B cell (primary cell): ENCODE measurements at places on chromosomes 7 and 10. TPM values are rescaled to one million over a fixed set of nuclear protein-coding genes. Genes with fewer than 3 reads are reported as not detected.
A peak's percentile ranks its signal among the peaks of the same experiment; 100 is the strongest.

DNA sequence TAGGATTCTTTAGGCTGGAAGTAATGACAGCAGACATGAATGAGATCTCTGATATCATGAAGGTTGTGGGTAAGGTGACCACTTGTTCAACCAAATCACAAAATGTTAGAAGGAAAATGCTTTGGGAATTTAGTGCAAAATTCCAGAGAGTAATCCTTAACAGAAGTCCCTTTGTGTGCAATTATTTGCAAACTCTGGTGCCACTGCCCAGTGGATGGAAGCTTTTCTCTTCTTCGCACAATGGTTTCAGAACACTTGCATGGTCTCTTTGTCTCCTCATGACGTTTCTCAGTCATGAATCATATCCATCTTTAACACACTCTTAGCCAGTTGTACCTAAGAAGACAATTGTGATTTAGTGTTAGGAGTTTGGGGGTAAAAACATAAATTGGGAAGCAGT lies 570.4 kb upstream of the ANKRD30A start:
- DNase-seq = no peak

GRCh38 chr10:30751678-30752331 lies 122.3 kb upstream of the LYZL2 start:
- no peak for DNase-seq

GRCh38 chr10:31136930-31137885 lies 105.5 kb upstream of the ZNF438 start:
- no peak for DNase-seq

DNA sequence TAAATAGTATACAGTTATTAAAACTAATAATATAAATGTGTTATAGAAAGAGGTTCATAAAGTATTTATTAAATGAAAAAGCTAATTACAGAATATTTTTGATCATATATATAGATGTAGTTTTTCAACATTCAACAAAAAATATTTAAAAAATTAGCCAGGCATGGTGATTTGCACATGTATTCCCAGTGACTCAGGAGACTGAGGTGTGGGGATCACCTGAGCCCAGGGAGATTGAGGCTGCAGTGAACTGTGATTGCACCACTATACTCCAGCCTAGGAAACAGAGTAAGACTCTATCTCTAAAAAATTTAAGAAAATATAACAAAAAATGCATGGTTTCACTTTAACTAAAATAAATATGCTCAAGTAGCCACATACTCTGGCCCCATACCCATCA lies 118.0 kb upstream of the SEMA3C start:
- no peak for DNase-seq

DNA sequence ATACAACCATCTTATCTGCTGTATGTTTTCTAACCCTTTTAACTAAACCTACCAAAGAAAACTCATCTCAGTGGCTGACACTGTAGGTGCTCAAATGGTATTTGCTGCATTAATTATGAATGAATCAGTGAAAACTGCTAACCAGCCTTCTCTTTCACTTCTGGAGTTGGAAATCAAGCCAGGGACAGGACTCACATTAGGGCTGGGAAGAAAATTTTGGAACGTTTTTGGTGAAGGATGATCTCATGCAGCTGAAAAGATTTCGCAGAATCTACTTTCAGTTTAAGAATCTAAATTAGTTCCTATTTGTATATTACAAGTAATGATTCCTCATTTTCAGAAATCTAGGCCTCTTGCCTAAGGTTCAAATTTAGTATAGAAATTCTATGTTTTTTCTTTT lies 12.9 kb downstream of the MTPN start:
- DNase-seq = no peak

DNA sequence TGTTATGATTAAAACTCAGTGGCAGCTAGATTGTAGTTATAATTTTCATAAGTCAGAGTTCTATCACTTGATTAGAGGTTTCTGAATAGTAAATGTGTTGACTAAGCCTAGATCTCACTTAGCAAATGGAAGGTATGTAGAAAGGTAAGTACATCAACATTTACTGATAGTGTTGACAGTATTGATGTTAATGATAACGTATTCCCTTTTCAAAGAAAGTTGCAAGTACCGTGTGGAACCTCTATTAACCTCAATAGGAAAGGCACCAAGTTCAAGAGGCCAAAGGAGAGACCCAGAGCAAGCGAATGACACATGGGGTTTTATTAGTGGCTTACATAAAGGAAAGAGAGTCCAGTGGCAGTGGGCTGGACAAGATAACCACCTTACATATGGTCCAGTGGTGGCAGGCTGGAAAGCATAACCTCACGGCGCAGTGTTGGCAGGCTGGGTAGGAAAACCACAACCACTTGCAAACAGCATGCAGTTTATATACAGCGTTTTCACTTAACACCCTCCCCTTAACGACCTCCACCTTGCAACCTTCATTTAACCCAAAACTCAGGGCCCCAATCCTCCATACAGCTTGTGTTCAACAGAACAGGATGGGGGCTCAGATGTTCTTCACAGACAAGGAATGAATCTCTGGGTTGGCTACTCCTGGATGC lies 611.0 kb downstream of the PARD3 start:
- no peak for DNase-seq

DNA sequence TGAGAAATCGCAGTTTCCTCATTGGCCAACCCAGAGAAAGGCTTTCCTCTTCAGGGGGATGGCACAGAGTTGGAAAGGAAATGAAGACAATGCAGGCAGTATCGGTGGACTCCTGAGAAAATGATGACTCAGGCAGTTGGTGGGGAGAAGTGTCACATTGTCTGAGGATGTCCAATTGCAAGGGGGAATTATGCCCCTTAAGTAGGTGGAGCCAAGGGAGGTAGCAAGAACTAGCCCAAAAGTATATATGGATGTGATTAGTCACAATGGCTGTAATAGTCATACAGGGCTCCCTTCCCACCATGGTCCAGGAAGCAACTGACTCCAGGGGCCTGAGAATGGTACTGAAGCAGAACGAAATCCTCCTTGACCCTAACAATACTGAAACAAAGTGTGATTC lies 58.3 kb upstream of the EGFR start:
- no peak for DNase-seq

DNA sequence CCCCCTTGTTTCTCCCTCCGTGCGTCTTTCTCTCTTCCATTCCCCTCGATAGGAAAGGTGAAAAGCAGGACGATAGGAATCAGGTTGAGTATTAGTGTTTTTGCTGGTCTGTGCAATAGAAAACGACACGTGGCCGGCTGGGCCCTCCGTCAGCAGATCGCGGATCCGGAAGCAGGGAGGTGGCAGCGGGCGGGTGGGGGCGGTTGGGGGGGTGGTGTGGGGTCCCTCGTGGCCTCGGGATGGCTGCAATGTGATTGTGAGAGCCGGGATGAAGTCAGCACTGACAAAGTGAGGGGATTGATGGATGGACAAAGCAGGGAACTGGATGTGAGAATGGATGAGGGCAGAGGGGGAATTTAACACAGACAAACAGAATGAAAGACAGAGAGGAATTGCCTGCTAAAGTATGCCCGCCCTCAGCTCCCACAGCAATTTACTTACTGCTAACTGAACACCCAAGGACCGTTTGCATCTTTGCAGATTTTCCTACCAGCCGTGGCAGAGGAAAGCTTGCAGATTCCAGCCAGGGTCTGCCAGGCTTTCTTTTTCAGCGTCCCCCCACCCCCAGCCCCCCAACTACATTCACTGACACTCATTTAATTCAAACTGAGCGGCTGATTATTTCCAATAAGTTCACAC lies 280.9 kb downstream of the LRMDA start:
- no peak for DNase-seq

GRCh38 chr7:5692845-5693278 lies 88.6 kb downstream of the RNF216 start:
- peak; percentile 24 for DNase-seq

DNA sequence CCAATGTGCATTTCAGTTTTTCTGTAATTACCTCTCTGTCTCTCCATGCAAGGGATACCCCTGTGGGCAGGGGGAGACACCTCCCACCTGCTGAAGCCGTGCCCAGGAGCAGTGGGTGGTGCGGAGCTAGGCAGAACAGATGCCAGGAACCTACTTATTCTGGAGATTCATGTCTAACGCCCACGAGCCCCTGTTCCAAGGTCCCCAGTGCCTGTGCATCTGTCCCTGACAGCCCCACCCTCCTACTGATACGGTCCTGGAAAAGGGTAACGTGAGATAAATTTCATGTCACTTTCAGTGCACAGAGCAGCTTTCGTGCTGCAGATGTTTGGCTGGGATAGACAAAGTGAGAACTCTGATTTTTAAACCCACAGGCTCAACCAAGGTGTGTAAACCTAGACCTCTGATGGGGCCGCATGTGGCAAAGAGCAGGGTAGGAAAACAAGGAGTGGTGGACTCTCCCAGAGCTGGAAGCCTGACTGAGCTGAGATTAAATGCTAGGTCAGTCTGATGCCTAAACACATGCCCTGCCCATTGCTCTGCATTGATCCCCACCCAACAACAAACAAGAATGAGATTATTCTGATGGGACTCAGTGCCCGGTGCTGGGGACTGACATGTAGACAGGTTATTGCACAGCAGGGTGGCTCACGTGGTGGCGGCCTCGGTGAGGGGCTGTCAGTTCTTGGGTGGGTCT lies 123.6 kb upstream of the GDF10 start:
- DNase-seq = no peak

DNA sequence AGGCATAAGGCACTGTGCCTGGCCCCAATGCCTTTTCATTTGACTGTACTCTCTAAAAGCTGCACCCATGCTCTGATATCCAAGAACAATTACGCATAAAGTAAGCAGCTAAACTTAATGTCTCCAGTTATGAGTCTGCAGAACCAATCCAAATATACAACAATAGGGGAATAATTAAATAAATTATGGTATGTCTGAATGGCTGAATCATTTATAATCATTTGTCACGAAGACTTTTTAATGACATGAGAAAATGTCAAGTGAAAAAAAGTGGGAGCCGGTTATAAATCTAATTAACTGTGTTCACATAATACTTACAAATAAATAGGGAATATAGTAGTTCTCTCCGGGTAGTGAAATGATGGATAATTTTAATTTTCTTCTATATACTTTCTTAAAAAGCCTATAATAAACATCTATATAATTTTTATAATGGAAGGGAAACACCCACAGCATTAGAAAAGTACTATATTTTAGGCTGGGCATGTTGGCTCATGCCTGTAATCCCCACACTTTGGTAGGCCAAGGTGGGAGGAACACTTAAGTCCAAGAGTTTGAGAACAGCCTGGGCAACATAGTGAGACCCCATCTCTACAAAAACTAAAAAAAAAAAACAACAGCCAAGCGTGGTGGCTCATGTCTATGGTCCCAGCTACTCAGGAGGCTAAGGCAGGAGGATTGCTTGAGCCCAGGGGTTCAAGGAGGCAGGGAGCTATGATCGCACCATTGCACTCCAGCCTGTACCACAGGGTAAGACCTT lies 14.2 kb downstream of the SLC37A3 start:
- DNase-seq = no peak

DNA sequence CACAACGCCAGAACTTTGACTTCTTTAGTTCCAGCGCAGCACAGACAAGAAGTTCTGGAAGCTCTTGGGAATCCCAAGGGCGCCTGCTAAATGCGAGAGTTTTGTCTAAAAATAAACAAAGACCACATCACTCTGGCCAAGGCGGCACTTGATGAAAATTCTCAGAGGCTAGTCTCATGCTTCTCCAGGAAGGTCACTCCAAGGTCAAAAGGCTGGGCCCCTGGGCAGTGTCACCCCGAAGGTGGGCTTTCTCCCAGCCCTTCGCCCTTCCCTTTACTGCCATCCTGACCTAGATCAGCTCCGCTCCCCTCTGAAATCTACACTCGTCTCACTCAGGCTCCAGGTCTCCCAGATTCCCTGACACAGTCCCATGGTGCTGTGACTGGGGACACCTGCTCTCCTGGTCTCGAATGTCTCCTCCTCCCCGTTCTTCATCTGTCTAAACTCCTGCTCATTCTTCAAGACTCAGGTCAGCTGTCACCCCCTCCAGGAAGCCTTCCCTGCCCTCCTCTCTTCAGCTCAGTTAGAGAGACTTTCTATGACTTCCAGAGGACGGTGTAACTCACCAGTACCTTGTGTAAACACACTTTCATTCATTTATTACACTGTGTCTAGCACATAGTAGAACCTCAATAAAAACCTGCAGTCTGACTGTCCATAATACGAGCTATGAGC lies 10.5 kb downstream of the FAM53B start:
- DNase-seq = no peak

- DNase-seq = no peak
Measured at GRCh38 chr10:17871036-17871435, 61.9 kb downstream of the MRC1 start.

DNA sequence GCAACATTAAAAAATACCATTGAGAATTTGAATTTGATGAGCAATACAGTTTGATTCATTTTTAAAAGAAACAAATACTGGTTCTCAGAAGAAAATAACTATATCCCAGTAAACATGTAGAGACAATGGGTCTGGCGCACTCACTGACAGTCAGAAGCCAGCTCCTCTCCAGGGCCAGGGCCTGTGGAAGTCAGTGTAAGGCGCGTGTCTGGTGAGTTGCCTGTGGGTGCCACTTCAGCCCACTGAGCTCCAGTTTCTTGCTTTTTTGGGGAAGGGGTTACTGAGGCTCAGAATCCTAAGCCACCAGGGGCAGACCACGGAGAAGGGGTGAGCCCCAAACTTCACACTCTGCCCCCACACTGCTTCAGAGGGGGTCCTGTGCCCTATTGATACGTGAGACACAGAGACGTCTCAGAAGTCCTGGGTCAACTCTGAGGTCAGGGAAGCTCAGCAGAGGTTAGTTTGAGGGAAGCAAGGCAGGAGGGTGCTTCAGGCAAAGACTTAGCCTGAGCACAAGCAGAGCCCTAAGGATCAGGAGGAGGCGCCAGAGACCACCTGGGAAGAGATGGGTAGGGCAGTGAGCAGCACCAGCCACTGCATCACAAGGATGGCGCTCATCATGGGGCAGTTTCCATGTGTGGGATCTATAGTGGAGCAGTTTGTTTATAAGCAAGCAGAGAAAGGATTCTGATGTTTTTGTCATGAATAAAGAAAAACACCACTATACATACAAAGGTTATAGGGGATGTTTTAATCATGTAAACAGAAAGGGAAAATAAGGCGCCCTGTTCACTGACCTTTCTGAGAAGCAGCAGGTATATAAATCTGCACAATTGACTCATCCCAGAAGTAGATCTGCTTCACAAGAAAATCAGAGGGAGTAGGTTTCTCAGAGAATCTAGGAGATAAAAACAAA lies 95.7 kb downstream of the PKD1L1 start:
- no peak for DNase-seq

DNA sequence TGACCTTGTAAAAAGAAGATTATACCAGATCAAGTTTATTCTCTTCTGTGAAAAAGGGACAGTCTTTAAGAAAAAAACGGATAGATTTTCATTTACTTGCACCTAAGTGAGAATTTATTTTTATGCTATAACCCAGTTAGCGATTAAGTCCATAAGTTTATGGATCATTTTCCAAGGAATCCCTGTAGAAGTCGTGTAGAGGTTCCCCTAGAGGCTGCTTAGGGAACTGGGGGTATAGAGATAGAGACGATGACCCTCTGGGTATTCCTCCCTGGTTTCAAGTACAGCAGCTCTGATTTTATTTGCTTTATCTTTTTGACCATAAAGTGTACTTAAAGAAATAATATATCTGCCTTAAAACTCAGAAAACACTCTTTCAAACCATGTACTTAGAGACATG lies 648.4 kb upstream of the LRRTM3 start:
- DNase-seq = no peak

GRCh38 chr10:33370434-33370930 lies 36.0 kb upstream of the NRP1 start:
- no peak for DNase-seq

Gene GCC1
- 25.5 and 26.4 TPM in 2 replicates for total RNA-seq

Gene TMEM184A
- not detected in 2 replicates for total RNA-seq

Gene CTNNA3
- total RNA-seq = not detected in 2 replicates

Gene TCF7L2
- 1.1 and 2.3 TPM in 2 replicates for total RNA-seq

Gene FXYD4
- total RNA-seq = not detected in 2 replicates

Gene POLR2J2
- total RNA-seq = 53.0 and 61.1 TPM in 2 replicates

Gene LLCFC1
- total RNA-seq = not detected in 2 replicates

Gene EPDR1
- not detected in 2 replicates for total RNA-seq
